Activated CD8-positive, alpha-beta memory T cell treated with anti-CD3 and anti-CD28 coated beads, Interleukin-2, amount 50 U/mL, for 4 hours (primary cell): ENCODE measurements at places on chromosomes 1 and 21.

DNA sequence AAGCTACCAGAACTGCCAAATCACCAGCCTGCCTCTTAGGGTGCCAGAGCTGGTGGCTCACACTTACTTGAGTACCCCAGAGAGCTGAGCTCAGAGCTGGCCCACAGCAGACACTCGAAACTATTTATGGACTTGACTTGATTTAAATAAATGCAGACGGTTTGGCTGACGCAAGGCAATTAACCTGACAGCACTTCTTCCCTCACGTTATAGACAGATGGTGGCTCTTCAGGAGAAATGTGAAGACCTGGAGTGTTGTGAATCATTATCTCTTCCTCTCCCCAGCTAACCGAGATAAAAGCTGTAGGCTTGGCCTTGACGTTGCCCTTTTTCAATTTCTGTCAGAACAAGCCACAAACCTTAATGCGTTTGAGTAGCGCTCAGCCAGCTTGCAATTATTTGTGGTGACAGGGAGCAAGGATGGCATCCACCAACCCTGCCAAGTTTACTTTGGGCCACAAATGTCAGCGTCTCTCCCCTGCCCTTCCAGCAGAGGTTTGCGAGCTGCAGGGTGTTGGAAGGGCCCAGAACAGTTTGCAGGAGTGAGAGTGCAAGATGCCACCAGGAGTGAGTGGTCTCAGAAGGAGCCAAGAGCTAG, 34.0 kb upstream of the BCAR3 start:
- no peak for DNase-seq

DNA sequence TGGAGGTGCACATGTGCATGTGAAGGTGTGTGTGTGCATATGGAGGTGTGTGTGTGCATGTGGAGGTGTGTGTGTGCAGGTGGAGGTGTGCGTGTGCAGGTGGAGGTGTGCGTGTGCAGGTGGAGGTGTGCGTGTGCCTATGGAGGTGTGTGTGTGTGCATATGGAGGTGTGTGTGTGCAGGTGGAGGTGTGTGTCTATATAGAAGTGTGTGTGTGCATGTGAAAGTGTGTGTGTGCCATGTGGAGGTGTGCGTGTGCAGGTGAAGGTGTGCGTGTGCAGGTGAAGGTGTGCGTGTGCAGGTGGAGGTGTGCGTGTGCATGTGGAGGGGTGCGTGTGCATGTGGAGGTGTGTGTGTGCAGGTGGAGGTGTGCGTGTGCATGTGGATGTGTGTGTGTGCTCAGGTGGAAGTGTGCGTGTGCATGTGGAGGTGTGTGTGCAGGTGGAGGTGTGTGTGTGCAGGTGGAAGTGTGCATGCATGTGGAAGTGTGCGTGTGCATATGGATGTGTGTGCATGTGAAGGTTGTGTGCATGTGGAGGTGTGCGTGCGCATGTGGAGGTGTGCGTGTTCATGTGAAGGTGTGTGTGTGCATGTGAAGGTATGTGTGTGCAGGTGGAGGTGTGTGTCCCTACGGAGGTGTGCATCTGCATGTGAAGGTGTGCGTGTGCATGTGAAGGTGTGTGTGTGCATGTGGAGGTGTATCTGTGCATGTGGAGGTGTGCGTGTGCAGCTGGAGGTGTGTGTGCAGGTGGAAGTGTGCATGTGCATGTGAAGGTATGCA, 13.5 kb downstream of the C1orf74 start:
- no peak for DNase-seq

DNA sequence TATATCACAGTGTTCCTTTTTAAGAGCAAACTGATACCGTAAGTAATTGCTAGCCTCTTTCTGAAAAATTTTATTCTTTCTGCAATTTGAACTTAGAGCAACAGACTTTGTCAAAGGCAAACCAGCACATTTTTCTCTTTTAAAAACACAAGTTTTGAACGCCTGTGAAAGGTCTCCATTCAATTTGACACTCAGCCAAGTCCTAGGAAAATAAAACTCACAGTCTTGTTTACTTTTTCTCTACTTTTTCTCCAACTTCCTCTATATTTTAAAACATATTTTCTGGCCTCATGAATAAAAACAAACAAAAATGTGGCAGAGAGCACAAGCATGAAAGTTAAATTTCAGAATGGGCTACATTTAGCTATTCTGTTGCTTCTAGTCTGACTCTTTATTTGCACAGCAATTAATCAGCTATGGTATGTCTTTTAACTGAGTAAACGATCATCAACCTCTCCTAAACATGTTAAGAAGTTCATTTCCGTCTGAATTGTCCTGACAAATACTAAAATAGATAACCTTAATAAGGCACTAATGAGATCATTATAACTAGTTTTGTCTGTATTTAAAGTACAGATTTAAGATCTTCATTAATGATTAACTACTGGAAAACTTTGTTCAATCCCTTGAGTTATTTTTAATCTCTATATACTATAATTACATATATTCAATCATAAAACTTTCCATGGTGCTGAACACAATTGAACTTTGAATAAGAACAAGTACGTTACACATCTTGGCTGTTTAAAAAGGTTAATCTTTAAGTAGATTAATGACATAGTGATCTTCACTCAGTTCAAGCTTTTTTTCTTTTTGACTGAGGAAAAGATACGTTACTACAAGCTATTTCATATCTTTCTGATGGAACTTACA, 550.6 kb downstream of the PTBP2 start:
- no peak for DNase-seq

DNA sequence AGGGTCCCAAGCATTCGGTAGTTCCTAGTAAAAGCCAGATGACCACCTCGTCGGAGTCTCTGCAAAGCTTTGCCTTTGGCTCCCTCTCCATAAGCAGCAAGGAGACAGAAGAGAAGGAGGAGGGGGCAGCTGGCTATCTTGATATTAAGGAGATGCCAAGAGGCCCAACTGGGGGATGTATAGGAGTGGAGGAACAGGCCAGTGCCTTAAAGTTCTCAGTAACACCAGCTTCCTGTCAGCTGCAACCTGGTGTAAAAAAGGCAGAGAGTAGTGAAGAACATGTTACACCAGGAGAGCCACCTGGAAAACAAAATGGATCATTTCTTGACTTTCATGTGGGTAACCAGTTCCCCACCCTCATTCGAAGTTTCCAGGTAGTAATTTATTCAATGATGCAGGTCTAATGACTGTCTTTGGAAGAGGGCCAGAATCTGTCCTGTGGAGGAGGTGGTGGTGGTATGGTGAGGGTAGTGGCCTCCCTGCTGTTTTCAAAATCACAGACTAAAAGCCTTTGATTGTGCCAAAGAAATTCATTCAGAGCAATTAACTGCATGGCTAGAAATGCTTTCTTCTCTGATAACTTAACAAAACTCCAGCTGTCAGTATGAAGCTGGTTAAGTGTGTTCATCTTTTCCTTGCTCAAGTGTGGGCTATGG, 27.3 kb downstream of the TMEM200B start:
- DNase-seq = no peak

- no peak for DNase-seq
Measured at GRCh38 chr1:61210435-61211154, 128.2 kb downstream of the NFIA start.

GRCh38 chr1:224331824-224332223, 1.9 kb upstream of the NVL start:
- DNase-seq = no peak

GRCh38 chr21:18318156-18318555, 73.5 kb downstream of the CHODL start:
- DNase-seq = no peak

DNA sequence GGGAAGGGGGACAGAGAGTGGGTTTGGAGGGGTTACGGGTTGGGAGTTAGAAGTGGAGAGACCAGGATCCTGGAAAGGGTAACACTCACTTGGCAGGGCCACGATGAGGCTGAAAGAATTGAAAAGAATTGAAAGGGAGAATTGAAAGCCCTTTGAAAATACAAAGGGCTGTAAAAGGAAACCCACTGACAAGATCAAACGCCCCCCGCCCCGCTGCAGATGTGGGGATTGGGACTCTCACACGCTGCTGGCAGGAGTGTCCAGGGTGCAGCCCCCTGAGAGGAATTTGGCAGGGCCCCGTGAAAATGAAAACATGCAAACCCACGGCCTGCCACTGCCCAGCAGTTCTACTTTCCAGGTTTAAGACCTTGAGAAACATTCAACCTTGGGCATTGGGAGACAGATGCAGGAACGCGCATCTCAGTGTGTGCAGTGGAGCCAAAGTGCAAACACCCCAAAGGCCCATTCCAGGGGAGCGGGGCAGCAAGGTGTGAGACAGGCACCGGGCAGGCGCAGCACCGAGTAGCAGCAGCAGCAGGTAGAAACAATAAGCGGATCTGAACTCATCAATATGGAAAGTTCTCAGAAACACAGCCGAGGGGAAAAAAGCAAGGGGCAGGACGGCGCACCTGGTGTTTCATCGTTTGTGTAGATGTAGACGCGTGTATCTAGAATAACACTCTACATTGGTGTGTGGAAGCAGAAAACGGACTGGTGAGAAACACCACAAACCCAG, 8.3 kb upstream of the TNFRSF1B start:
- no peak for DNase-seq

GRCh38 chr1:15899266-15899665, 51.8 kb downstream of the SPEN start:
- DNase-seq = no peak

- DNase-seq = no peak
Measured at GRCh38 chr1:241022366-241022765, 334.6 kb downstream of the RGS7 start.

DNA sequence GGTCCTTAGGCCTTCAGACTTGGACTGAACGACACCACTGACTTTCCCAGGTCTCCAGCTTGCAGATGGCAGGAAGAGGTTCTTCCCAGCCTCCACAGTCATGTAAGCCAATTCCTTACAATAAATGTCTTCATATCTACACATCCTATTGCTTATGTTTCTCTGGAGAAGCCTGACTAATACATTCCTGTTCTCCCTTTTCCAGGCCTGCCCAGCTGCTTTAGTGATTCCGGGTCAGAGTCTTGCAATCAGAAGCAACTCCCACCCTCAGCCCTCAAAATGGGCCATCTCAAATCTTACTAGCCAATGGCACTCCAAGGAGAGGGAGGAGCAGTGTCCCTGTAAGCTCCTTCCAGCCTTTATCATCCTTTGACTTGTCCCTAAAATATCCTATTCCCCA, 16.4 kb upstream of the CPT2 start:
- no peak for DNase-seq
